ENCODE measurements at places on chromosomes 16 and 17.
A peak's percentile ranks its signal among the peaks of the same experiment; 100 is the strongest.

DNA sequence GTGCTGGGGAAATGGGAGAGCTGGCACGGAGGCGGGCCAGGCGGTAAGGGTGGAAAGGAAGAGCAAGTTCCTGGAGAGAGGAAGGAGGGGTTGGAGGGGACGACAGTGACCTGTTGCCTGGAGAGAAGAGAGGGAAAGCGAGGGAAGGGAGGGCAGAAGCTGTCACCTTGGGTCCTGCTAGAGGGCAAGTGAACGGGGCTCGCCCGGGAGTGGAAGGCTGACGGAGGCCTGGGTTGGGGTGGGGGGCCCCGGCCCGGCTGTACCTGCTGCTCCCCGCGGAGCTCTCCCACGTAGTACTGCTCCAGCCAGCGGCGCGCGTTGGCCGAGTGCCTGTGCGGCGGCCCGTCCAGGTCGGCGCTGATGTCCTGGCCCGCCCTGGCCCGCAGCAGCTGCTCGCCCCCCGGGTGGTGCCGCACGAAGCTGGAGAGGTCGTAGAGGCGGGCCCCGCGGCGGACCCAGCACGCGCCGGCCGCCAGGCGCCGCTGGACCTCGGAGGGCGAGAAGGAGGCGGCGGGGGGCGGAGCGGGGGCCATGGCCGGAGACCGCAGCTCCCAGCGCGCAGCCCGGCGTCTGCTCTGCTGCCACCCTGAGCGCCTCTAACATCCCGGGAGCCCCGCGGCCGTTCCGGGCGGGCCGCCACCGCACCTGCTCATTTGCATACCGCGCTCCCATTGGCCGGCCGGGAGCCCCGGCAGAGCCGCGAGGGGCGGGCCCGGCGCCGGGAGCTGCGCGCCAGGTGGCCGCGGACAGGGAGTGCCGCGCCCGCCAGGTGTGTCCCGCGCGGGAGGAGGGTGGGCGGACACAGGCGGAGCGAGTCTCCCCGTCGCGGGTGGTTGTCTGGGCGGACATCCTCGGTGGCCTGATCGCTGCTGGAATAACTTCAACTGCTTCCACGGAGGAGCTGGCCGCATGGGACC lies at the start of gene FA2H:
TSS of gene FA2H (minus strand) at position 598 of the 917 bp plus-strand sequence. CDS start at position 533, 65 bp downstream.
- peak; percentile 29 for DNase-seq

- no peak for DNase-seq
Measured at GRCh38 chr17:12597895-12598294, 67.8 kb upstream of the MYOCD start.

GRCh38 chr17:5770441-5771270 lies 186.3 kb upstream of the NLRP1 start:
- no peak for DNase-seq

- no peak for DNase-seq
Measured at GRCh38 chr16:73568769-73569168, 520.8 kb upstream of the ZFHX3 start.

GRCh38 chr16:57003439-57004386 lies 14.4 kb downstream of the NLRC5 start:
- no peak for DNase-seq

DNA sequence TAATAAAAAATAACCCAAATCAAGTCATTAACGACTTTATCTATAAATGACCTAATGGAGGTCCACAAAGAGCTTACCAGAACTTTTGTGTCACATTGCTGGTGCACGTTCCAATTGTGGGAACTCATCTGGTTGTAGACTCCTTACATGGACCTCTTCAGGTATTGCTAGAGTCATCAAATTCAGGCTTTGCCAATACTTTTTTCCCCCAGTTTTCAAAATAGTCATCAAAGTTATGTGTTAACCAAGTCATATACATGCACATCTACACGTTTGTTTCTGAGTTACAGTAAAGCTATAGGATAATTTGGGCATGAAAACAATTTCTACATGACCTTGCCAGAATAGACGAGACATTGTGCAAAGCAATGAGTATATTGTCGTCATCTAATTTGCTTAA lies 76.2 kb upstream of the ADAMTS18 start:
- DNase-seq, result no peak

- DNase-seq, result no peak
Measured at GRCh38 chr16:19595043-19595767, 39.7 kb downstream of the VPS35L start.

- no peak for DNase-seq
Measured at GRCh38 chr17:34798581-34798980, 162.7 kb downstream of the CCT6B start.

DNA sequence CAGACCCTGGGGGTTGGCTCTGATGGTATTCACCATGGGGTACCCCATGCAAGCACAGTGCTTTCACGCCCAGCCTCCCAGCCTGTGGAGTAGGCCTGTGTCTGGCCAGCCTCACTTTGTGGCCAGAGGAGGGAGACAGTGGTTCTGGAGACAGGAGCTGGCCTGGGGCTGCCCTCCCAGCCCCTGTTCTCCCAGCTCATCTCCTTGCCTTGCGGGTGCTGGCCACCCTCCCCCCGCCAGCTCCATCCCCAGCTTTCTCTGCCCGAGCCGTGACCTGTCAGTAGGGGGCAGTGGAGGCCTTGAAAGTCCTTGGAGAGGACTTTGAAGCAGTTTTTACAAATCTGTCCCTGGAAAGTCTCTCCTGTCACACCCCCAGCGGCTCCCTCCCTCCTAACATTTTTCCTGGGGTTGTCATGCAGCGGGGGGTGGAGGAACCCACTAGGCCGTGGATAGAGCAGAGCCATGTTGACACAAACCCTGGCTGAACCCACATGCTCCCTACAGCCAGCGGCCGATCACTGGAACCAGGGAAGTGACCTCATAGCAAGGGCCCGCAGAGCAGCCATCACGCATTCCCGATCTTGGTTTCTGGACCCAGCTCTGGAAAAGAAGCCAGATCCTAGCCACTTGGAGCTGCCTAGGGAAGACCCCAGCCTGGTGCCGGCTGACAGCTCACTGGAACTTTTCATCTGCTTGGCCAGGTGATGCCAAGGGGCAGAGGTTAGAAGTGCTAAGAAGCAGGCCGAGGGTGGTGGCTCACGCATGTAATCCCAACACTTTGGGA lies 289.4 kb downstream of the SEC14L1 start:
- DNase-seq, result peak; percentile 77

DNA sequence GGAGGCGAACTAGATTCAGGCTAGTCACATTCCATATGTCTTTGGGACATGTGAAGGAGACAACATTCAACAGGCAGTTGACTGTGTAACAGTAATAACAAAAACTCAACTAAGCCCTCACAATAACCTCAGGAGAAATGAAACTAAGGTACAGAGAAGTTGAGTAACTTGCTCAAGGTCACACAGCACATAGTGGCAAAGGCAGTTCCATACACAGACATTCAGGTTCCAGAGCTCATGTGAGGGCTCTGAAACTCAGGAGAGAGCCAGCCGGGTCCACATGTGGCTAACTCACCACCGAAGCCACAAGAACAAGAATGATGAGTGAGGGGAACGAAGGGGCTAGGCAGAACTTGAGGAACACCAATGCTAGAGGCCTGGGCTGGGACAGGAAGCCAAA lies 46.3 kb upstream of the CCL1 start:
- no peak for DNase-seq

- no peak for DNase-seq
Measured at GRCh38 chr16:81415751-81416150, 28.9 kb upstream of the CMIP start.

GRCh38 chr16:17364319-17365210 lies 106.2 kb downstream of the XYLT1 start:
- DNase-seq, result no peak

DNA sequence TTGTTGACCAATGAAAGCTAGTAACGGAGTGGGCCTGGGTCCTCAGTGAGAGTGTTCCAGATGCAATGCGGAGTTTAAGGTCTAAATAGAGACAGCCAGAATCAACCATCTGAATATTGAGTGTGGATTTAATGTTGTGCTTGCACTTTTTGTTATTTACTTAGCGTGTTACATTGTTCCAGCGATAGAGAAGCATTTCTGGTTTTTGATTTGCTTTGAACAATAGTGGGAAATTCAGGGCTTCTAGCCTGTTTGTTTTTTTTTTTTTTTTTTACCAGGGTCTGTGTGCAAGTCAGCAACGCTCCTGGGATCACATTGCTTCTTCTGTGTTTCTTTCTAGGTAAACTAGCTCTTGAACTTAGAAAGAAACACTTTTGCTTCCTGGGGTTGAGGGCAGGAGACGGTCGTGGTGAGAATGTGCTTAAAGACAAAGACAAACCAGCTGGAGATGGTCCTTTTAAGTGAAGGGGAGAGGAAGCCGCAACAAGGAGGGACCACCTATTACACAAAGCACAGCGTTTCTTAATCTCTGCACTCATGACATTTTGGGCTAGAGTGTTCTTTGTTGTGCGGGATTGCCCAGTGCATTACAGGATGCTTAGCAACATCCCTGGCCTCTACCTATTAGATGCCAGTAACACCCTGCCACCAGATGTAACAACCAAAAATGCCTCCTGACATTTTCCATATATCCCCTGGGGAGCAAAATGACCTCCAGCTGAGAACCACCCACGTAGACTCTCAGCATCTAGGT lies 119.2 kb downstream of the MAP2K6 start:
- DNase-seq, result no peak

- peak; percentile 69 for DNase-seq
Measured at GRCh38 chr16:10339777-10340732, 45.8 kb upstream of the ATF7IP2 start.

DNA sequence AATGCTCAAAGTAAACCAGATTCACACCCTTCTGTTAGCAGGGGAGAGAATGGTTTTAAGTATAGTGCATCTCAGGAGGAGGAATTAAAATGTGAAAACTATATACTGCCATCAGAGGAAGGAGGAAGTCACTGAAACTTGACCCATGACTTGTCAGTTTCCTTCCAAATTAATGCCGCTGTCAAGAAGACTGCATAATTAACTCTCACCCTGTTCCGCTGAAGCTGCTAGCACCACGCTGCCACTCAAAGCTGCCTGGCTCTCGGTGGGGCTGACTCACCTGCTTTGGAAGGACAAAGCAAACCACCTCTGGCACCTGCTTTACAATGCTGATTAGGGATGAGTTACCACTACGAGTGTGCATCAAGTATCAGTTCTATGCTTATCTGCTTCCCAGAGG lies 37.8 kb upstream of the ULK2 start:
- DNase-seq, result peak; percentile 59

DNA sequence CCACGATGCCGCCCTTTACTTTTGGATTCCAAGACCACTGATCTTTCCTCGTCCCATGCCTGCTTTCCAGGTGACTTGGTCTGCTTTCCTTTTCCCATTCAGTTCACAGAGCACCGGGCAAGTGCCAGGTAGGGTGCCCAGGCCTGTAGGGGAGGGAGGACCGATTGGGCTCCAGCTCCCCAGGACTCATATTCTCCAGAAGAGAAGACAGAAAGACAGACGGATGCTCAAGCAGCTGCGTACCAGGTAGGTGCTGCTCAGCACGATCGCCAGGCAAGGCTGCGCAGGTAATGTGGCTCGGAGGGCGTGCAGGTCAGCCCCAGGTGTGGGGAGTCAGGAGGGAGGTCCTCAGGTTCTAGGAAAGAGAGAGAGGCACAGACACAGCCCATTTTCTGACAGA lies 67.5 kb upstream of the ZNF423 start:
- no peak for DNase-seq

GRCh38 chr17:61422116-61422799 lies 22.6 kb downstream of the TBX2 start:
- DNase-seq, result no peak

GRCh38 chr16:48284772-48285409 lies 37.6 kb upstream of the ABCC11 start:
- DNase-seq, result no peak

DNA sequence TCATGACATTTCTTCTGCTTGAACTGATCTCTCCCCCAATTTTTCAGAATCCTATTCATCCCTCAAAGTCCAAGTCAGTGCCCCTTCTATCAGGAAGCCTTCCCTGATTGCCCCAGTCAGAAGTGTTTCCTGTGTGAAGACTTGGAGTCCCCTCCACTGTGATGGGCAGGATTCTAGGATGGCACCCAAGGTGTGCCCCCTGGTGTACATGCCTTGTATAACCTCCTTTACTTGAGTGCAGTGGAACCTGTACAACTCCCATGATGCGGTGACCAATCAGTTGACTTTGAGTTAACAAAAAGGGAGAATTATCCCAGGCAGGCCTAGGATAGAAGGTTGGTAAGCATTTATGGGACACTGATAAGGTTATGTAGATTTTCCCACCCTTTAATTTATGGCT lies 23.4 kb downstream of the MYH13 start:
- DNase-seq, result peak; percentile 64

DNA sequence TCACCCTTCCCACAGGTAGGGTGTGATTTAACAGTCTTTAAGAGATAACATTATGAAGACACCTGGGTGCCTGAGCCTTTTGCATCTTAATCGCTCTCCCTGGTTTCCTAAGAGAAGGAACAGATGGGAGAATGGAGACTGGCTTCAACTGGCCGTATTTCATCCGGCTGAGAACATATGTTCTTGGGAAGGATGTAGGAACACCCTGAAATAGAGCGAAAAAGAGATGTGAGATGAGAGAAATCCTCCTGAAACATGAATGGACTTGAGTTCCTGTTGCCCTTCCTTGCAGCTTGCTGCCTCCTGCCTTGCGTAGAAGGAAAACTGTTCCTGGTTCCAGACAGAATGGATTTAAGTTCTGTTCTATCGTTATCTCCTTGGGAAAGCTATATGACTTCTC lies 385.4 kb upstream of the RBFOX1 start:
- no peak for DNase-seq

- DNase-seq, result no peak
Measured at GRCh38 chr17:44124118-44124438, 637 bp upstream of the HDAC5 start.

GRCh38 chr17:8290043-8290442 lies 1.6 kb downstream of the RANGRF start:
- no peak for DNase-seq

DNA sequence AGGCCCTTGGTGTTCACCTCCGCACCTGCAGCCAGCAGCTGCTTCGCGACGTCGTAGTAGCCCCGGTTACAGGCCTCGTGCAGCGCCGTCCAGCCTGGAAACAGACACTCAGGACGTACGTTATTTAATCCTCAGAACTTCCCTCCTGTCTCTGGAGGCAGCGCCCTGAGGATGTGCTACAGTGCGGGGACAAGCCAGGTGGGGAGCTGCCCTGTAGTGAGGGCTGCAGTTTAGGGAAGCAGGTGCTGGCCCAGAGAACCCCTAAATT lies 71.0 kb downstream of the ZNF778 start:
- no peak for DNase-seq

- no peak for DNase-seq
Measured at GRCh38 chr17:35889241-35889640, 9.1 kb upstream of the CCL5 start.

GRCh38 chr17:77372444-77373298 lies 231.9 kb downstream of the SEC14L1 start:
- DNase-seq, result peak; percentile 67

GRCh38 chr17:28041844-28042656 lies 427 bp upstream of the NLK start:
- no peak for DNase-seq
